Activated CD4-positive, alpha-beta T cell treated with anti-CD3 and anti-CD28 coated beads, Interleukin-2, amount 50 U/mL, for 48 hours (primary cell): ENCODE measurements at places on chromosomes 1 and 21.

DNA sequence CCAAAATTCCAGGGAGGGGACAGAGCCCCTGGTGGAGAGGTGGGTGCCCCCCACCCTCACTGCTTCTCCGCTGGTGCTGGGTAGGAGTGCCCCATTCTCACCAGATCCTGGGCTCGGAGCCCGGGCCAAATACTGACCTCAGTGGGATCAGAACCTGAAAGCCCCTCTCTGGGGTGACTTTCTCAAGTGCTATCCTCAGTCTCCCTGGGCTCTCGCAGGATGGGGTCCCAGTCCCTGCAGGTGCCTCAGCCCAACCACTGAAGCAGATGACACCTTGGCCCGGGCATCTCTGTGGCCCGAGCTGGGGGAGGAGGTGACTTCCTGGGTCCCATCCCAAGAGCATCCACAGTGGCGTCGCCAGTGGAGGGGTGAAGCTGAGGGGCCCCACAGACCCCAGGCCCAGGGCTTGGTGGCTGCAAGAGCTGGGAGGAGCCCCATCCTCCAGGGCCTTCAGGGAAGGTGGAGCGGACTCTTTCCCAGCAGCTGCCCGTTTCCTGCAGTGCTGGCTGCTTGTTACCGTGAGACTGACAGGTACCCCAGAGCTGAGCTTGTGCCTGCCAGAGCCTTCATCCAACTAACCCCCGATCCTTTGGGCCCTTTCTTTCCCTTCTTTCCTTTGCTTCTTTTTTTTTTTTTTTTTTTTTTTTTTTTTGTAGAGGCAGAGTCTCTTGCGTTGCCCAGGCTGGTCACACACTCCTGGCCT lies 3.9 kb upstream of the FNDC10 start:
- no peak for DNase-seq

GRCh38 chr1:56456435-56457101 lies 122.8 kb downstream of the PLPP3 start:
- no peak for DNase-seq

DNA sequence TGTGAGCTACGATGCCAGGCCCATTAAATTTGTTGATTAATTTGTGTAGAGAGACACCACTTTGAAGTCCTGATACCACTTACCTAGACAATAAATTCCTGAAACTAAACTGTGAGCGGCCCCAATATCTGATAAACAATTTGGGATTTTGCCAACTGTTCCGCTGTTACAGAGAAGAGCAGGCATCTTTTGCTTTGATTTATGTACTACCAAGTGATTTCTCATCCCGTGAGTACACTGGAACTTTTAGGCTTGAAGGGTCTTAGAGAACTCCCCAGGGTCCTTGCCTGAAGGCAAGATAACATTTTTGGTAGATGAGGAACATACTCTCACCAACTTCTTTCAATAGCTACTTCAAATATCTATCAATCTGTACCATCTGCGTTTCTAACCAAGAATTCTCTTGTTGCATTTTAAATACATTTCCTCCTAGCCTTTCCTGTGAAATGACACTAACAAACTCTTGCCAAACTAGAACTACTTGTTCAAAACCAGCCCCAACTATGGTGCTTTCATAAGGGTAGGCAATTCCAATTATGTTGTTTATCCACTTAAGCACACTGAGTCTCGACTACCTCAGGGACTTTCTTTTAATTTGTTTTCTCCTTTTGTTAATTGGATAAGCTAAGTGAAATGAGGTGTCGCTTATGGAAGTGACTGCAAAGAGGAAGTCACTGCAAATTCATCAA lies 23.2 kb upstream of the SLC30A1 start:
- no peak for DNase-seq

DNA sequence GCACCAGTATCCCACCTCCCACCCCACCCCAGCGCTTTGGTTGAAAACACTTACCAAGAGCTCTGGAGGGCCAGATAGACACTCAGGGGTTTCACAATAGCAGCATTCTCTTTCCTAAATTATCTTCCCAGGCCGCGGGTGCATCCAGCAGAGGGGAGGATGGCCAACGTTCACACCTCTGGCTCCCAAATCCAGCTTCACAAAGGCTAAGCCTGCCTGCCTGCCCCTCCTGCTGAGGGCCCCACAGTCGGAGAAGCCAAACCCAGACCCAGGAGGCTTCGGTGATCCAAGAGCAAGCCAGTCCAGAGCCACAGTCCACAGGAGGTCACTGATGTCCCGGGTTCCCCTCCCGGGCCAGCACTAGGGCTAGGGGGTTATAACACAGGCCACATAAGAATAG lies 231.9 kb downstream of the TRABD2B start:
- no peak for DNase-seq

DNA sequence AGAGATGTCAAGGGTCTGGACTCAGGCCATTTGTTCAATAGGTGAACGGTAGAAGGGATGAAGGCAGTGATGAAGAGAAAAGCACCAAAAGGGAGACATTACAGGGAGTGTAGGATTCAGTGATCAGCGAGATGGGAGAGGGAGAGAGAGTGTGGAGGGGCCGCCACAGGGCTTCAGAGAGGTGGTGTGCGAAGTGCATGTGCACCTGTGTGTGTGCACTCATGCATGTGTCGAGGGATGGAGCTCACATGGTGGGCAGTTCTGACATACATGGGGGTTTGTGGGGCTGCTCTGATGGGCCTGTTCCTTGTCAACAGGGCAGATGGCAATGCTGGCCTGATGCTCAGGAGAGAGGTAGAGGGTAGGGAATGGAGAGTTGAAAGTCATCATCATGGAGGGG lies 11.4 kb upstream of the KCNA2 start:
- DNase-seq, result no peak

DNA sequence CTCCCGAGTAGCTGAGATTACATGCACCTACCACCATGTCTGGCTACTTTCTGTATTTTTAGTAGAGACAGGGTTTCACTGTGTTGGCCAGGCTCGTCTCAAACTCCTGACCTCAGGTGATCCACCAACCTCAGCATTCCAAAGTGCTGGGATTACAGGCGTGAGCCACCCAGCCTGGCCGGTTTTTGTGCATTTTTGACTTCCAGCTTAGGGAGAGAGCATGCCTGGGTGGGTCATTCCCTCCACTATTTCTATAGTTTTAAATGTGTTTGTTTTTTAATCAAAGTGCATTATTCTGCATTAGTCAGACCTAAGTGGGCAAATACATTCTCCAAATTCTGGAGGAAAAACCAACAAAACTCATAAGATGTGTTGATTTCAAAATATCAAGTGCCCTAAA lies 207.4 kb upstream of the NRIP1 start:
- no peak for DNase-seq

GRCh38 chr1:94335950-94336349 lies 82.2 kb upstream of the ABCD3 start:
- peak; percentile 5 for DNase-seq

DNA sequence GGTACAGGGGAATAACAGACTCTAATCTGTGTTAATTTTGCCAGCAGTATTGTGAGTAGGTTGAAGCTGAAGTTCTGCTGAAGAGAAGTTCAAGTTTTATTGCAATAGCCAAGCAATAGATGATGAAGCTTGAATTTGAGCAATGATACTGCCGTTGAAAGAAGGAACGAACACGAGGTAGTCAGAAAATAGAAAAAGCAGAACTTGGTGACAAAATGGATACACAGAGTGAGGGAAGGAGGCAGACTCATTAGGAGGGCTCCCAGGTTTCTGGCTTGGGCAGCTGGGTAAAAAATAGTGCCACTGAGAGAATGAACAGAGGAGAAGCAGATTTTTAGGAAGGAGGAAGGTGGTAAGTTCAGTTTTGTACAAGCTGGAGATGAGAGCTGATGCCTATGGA lies 22.3 kb upstream of the AGO1 start:
- DNase-seq, result no peak

GRCh38 chr1:211684791-211685190 lies 9.4 kb upstream of the NEK2 start:
- DNase-seq, result no peak

DNA sequence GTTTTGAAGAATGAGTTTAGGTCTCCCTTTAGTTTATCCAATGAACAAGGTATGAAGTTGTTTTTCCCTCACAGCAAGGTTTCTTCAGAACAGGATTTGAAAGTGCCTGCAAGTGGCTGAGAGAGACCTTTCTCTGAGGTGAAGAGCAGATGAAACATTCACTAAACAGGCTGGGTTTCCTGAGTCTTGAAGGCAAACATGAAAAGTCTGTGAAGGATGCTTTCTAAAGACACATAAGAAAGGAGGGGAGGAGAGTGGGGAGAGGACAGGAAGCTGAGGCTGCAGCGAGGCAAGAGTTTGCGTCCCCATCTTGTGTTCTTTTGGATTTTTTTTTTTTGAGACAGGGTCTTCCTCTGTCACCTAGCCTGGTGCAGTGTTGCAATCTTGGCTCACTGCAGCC lies 95.7 kb upstream of the SIM2 start:
- DNase-seq, result no peak

DNA sequence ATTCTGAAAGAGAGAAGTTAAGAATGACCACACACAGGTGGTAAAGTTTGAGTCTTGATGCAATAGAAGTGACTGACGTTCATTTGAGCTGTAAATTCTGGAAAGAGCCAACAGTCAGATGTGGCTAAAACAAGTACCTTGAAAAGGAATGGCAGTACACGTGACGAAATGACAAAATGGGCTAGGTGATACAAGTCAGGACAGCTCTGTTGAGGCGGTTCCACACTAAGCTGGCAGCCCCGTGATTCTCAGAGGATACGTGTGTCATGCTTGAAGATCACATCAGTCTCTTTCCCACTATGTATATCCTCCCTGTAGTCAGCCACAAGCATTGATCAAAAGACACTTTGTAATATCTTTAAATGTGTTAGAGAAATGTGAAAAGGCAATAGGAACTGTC lies 881.3 kb upstream of the ADGRL2 start:
- no peak for DNase-seq

- DNase-seq, result no peak
Measured at GRCh38 chr1:103373991-103374390, 151.5 kb upstream of the RNPC3 start.

- DNase-seq, result no peak
Measured at GRCh38 chr1:35932941-35933340, 2.0 kb downstream of the AGO3 start.

GRCh38 chr21:35940074-35940927 lies 120.0 kb downstream of the SETD4 start:
- no peak for DNase-seq

GRCh38 chr1:59670662-59671061 lies 144.1 kb upstream of the HOOK1 start:
- no peak for DNase-seq

GRCh38 chr1:59071876-59072582 lies 224.9 kb upstream of the FGGY start:
- no peak for DNase-seq

DNA sequence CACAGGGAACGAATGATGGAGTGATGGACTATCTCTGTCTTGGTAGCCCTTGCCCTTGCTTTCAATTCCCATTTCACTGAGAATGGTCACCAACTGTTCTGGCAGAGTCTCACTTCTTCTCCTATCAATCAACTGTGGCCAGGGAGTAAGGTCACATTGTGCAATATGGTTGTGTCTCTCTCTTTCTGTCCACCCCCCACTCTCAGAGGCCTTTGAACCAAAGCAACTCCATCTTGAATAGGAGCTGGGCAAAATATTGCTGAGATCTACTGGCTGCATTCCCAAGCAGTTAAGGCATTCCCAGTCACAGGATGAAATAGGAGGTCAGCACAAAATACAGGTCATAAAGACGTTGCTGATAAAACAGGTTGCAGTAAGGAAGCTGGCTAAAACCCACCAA lies 36.7 kb downstream of the NTMT2 start:
- no peak for DNase-seq

- DNase-seq, result no peak
Measured at GRCh38 chr1:243605604-243606003, 244.4 kb downstream of the AKT3 start.

DNA sequence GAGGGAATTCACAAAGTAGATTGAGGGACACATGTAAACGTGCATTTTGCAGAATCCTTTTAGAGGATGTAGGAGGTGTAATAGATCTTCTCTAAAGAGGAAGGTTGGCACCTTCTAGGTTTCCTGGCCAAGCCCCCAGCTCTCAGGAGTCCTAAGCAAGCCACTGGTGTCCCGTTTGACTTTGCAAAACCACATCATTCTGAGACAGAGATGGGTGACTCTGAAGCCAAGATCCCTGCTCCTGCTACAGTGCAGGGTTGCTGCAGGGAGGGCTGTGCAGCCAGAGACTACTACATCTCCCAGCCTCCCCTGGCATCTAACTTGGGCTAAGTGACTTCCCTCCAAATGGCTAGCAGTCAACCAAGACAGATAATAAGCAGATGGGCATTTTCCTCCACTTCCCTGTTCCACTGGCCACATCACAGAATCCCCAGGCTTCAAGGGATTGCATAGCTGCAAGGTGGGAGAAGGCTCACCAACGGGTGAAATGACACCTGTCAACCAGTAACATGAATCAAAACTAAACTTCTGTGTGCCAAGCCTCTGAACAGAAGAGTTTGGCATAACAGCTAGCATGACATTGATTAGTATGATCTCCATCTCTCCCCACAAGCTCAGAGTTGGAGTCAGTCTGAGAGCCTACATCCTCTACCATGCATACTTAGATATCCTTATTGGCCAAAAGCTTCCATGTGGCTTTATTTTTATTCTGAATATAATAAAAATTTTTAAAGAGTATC lies 129.6 kb upstream of the COA6 start:
- DNase-seq, result no peak

GRCh38 chr1:34758751-34759150 lies 789 bp upstream of the GJB4 start:
- no peak for DNase-seq

DNA sequence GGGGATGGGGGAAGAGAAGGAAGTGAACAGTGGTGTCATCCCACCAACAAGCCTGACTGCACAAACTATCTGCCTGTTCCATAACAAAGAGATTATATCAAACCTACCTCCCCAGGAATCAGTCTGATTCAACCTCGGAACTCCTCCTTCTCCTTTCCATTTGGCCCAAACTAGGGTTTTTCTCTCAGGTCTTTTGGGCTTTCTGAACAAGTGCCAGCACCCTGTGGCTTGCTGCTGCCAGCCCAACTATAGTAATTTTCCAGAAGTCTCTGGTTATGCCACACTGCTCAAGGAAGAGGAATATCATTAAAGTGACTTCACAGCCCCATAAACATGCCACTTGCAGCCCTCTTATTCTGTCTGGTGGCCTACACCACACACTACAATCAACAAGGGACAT lies 70.5 kb downstream of the RGS7 start:
- no peak for DNase-seq

DNA sequence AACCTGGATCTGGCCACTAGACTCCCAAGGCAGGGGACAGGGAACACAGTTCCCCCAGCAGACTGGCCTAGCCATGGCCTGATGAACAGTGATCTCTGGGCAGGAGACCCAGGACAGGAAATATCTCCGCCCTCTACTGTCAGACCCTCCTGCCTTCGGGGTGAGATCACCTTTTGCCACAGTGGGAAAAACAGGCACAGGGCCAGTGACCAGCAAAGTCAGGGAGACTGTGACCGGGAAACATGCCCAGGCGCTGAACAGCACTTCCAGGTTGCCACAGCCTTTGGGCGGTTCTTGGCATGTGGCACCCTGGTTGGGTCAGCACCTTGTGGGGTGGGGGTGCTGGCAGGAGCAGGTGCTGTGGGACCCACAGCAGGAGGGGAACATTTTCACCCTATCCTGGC lies 8.9 kb upstream of the ZNF669 start:
- DNase-seq, result no peak

DNA sequence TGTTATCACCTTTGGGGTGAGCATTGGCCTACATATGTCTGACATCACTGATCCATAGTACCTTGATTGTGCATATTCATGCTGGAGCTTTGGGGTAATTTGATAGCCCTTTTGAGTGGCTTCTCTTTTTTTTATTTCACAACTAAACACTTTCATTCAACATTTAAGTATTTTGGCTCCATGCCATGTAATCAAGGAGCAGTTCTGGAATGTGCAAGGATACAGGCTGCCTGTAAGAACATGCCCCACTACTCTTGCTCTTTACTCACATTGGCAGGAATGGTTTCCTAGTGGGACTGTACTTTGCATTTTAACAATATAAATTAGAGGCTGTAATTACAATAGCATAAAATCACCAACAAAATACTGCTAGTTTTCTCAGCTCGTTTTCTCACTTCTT lies 300.7 kb upstream of the SPAG17 start:
- no peak for DNase-seq
